ENCODE measurements at places on chromosomes 2 and 18.

DNA sequence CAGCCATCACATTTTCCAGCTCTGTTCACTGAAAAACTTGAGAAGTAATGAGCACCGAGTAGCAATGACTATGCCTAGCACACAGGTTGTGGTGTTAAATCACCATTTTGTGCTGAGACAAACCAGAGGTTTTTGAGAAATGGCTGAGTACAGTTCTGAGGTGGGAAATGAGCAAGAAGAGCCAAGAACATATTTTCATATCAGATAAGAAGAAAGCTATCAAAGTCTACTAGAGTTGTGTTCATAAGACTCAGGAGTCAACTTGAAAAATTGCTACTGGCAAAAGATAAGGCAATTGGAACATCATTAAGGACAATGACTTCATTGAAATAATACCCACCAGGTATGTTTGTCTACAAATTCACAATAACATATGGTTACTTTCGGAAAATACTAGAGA lies 108.1 kb downstream of the RIT2 start:
- no peak for DNase-seq

DNA sequence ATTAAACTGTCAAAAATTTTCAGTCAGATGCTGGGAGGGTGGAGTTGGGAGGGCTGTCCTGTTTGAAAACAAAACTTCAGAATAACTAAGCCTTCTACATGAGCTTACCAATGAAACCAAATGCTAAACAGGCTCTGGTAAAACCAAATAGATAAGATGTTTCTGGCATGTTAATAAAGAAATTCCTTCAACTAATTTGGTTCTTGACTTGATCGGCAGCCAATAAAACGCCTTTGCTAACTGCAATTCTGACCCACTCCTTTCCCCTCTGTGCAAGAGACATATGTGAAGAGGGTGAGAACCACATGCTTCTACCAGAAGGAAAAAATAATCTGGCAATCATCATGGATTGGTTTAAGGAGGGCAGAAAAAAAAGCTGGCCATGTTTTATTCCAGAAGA lies 20.9 kb downstream of the MAP4K3 start:
- DNase-seq = no peak

GRCh38 chr18:11366410-11366809 lies 217.0 kb upstream of the PIEZO2 start:
- DNase-seq = no peak

DNA sequence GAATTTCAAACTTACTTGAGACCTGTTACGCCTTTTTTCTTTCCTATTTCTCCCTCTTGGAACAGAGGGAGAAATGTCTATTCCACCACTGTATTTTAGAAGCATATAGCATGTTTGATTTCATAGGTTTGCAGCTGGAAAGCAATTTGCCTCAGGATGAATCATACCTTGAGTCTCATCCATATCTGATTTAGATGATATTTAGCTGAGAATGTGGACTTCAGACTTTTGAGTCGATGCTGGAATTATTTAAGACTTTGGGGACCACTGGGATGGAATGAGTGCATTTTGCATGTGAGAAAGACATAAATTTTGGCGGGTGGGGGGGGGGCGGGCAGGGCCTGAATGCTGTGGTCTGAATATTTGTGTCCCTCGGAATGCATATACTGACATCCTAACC lies 282.7 kb upstream of the STON1 start:
- no peak for DNase-seq

DNA sequence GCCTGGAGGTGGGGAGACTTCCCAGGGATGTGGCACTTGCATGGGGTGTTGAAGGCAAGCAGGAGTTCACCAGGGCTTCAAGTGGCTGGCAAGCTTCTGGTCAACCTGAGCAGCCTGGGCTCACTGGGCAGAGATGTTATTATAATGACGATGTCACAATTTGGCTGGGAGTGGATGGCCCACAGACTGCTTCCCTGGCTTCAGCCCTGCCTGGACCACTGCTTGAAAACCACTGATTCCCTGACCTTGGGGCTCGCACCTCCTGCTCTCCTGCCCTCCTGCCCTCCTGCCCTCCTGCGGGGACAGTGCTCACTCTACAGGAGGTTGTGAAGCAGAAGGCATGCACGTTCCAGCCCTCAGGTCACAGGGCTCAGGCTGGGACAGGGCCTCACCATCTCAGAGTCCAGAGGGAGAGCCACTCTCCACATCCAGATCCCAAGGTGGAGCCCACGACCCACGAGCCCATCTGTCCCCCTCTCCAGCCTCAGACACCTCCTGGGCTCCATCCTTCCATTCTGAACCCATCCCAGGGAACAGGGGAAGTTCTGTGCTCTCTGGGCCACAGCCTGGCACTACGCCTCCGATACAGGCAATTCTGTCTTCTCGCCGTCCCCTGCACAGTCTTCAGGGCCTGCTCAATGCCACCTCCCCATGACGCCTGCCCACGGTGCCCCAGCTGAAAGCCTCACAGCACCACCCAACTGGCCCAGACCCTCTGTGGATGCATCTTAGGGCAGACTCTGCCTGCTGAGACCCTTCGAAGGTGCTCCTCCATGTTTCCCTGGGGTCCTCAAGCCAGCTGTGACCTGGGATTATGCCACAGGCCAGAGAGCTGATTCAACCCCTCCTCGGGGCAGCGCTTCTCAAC lies 241.6 kb upstream of the RAB6C start:
- no peak for DNase-seq

All from NCI-H2081 (cell line).